ENCODE measurements at places on chromosomes 12 and 14. TPM values are rescaled to one million over a fixed set of nuclear protein-coding genes. Genes with fewer than 3 reads are reported as not detected.
A peak's percentile ranks its signal among the peaks of the same experiment; 100 is the strongest.

DNA sequence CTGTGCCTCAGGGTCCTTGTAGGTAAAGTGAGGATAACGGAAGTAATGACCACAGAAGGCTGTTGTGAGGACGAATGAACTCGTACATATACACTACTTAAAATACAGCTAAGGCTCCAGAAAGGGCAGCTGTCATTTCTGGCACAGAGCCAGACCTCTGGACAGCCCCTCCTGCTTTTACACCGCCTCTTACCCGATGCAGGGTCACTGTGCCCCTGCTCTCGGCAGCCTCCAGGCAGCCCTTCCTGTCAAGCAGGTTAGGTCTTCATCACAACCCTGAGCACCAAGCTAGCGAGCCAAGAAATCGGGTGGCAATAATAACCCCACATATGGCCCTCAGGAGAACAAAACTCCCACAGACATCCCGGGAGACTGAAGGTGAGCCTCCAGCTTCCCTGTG, 8.5 kb downstream of the TMEM229B start:
- H3K4me3 ChIP-seq: no peak overlapping the region
- no peaks in the 10 kb centered on the region for H3K4me1 ChIP-seq
- DNase-seq: no peak
- no peak overlapping the region for H3K27ac ChIP-seq
- H3K36me3 ChIP-seq: no peaks in the 10 kb centered on the region

GRCh38 chr14:20409226-20409625, 4.1 kb downstream of the TEP1 start:
- peaks cover 34% of the 10 kb centered on the region for H3K36me3 ChIP-seq
- H3K27me3 ChIP-seq: no peaks in the 10 kb centered on the region
- no peak overlapping the region for H3K27ac ChIP-seq

GRCh38 chr14:46018846-46019420, 632.6 kb downstream of the RPL10L start:
- no peak overlapping the region for H3K27ac ChIP-seq
- no peaks in the 10 kb centered on the region for H3K36me3 ChIP-seq
- H3K4me3 ChIP-seq: no peak overlapping the region

Gene NR1H4
- 5.2 TPM for total RNA-seq

DNA sequence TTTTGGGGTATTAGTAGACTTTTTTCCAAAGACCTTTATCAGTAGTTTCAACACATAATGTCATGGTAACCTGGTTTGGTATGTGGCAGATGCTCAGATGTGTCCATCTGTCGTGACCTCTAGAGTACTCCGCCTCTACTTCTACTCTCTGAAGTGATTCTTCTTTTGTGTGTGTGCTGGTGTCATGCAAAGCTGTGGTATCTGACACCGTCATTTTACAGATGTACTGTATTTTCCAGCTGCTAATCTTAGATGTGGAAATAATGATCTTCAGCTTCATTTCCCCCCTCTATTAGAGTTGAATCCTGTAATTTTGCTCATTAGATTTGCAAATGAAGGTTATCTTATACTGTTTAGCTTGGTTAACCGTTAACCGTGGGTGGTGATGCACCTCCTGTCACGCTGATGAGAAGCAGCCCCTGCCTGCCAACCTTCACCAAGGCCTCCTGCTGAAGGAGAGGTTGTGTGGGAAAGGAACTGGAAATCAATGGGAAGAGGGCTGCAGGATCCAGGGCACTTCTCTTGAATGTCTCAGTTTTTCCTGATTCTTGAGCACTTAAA, 222.4 kb upstream of the AMIGO2 start:
- H3K27ac ChIP-seq: no peak overlapping the region
- no peaks in the 10 kb centered on the region for H3K27me3 ChIP-seq
- no peak overlapping the region for H3K4me3 ChIP-seq
- DNase-seq: peak; percentile 4

Gene LMNTD1
- not detected for total RNA-seq

Gene SIVA1
- 73.3 TPM for total RNA-seq

GRCh38 chr14:61222388-61222787, 58.8 kb downstream of the TMEM30B start:
- H3K27me3 ChIP-seq: peaks cover 11% of the 10 kb centered on the region
- DNase-seq: no peak
- no peak overlapping the region for H3K27ac ChIP-seq
- peaks cover 26% of the 10 kb centered on the region for H3K4me1 ChIP-seq
- H3K36me3 ChIP-seq: no peaks in the 10 kb centered on the region

DNA sequence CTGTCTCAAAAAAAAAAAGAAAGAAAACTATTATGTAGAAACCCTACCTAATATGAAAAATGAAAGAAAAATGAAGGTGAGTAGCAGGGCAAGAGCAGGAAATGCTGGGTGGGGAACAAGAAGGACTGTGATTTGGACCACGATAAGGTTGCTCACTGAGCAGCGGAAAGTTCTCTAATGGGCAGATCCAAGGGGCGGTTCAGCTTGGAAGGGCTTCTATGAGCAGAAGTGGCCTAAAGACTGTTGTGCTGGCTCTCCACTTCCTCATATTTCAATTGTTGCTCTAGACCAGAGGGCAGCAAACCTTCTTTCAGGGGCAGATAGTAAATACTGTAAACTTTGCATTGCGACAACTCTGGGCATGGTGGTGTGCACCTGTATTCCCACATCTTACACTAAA, 16.3 kb upstream of the NFYB start:
- DNase-seq: no peak
- H3K27me3 ChIP-seq: peaks cover 10% of the 10 kb centered on the region
- H3K4me3 ChIP-seq: no peak overlapping the region
- no peaks in the 10 kb centered on the region for H3K36me3 ChIP-seq
- no peak overlapping the region for H3K27ac ChIP-seq
- H3K4me1 ChIP-seq: no peaks in the 10 kb centered on the region

- H3K4me3 ChIP-seq: peak overlapping the region; percentile 19
- no peaks in the 10 kb centered on the region for H3K27me3 ChIP-seq
Observed at GRCh38 chr14:100142073-100143040, 17.1 kb downstream of the DEGS2 start.

DNA sequence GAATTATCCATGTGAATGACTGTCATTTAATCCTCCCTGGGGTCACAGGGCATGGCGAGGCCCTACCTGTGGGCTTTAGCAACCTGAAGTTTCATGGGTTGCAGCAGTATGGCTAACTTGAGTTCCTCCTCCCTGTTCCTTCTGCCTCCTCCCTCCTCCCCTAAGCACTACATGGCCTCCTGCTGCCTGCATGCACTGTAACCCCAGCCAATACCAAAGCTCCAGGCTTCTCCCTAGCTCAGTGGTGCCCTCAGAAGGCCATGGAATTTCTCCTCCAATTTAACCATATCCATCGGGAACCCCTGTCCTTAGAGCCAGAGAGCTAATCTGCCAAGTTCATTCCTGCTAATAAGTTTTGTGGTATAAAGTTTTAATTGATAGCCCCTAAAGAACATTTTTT, 95.1 kb downstream of the NT5DC3 start:
- H3K27ac ChIP-seq: no peak overlapping the region
- H3K4me1 ChIP-seq: peaks cover 24% of the 10 kb centered on the region
- H3K4me3 ChIP-seq: no peak overlapping the region
- no peak for DNase-seq
- peaks cover 9% of the 10 kb centered on the region for H3K27me3 ChIP-seq

Gene PDE6H
- not detected for total RNA-seq

GRCh38 chr14:61048640-61049039, 67.6 kb downstream of the SLC38A6 start:
- no peaks in the 10 kb centered on the region for H3K27me3 ChIP-seq
- H3K36me3 ChIP-seq: no peaks in the 10 kb centered on the region
- DNase-seq: no peak
- no peak overlapping the region for H3K4me3 ChIP-seq
- H3K27ac ChIP-seq: no peak overlapping the region

DNA sequence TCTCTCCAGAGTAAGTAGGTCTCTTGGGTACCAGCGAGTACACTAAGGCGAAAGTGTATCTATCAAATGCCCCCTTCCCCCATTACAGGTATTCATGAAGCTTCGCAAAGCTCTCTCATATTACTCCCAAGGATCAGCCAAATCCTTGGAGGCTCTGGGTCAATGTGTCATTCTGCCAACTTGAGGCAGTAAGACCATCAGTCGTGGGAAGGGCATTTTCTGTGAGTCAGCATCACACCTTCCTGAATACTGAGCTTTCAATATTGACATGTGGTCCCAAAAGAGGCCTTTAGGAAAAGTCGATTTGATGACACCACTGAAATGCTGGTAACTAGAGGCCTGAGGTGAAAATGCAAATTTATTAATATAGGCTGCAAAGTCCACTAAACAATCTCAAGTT, 323.9 kb downstream of the LRIG3 start:
- no peak overlapping the region for H3K4me3 ChIP-seq
- no peaks in the 10 kb centered on the region for H3K36me3 ChIP-seq
- no peak overlapping the region for H3K27ac ChIP-seq
- H3K27me3 ChIP-seq: no peaks in the 10 kb centered on the region

Gene OR10A7
- total RNA-seq: not detected

DNA sequence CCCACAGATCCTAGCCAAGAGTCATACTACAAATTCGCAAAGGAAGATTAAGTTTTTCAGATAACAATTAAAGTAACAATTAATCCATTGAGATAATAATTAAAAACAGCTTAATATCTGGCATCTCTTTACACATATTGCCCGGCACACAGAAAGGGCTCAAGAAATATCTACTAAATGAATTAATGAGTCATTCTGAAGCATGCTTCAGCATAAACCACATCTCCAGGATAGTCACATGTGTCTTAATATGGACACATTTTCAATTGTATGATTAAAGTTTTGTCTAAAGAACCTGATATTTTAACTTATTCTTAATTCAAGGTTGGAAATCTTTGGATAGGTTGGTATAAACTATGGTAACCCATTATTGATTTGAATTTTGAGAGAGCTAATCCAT, 9.6 kb downstream of the ITPR2 start:
- peaks cover 12% of the 10 kb centered on the region for H3K4me1 ChIP-seq
- DNase-seq: no peak
- H3K36me3 ChIP-seq: no peaks in the 10 kb centered on the region
- peaks cover 23% of the 10 kb centered on the region for H3K27me3 ChIP-seq
- H3K27ac ChIP-seq: no peak overlapping the region

- no peak overlapping the region for H3K27ac ChIP-seq
- no peaks in the 10 kb centered on the region for H3K4me1 ChIP-seq
- H3K4me3 ChIP-seq: no peak overlapping the region
- peaks cover 92% of the 10 kb centered on the region for H3K27me3 ChIP-seq
Observed at GRCh38 chr14:69490219-69490918, 5.8 kb downstream of the PLEKHD1 start.

GRCh38 chr14:68510201-68511128, 282.4 kb downstream of the ZFP36L1 start:
- peaks cover 39% of the 10 kb centered on the region for H3K4me1 ChIP-seq
- no peaks in the 10 kb centered on the region for H3K27me3 ChIP-seq
- no peaks in the 10 kb centered on the region for H3K36me3 ChIP-seq
- H3K4me3 ChIP-seq: no peak overlapping the region
- DNase-seq: no peak
- H3K27ac ChIP-seq: no peak overlapping the region

GRCh38 chr12:51907083-51907855, at the start of gene ACVRL1:
TSS of gene ACVRL1 (plus strand) at chr12:51907504. CDS start at chr12:51912475, 4,971 bp downstream.
- peaks cover 52% of the 10 kb centered on the region for H3K27me3 ChIP-seq
- no peak for DNase-seq
- no peaks in the 10 kb centered on the region for H3K36me3 ChIP-seq
- no peak within 1 kb of the TSS for H3K27ac ChIP-seq

Gene LRP6
- total RNA-seq: 64.7 TPM

DNA sequence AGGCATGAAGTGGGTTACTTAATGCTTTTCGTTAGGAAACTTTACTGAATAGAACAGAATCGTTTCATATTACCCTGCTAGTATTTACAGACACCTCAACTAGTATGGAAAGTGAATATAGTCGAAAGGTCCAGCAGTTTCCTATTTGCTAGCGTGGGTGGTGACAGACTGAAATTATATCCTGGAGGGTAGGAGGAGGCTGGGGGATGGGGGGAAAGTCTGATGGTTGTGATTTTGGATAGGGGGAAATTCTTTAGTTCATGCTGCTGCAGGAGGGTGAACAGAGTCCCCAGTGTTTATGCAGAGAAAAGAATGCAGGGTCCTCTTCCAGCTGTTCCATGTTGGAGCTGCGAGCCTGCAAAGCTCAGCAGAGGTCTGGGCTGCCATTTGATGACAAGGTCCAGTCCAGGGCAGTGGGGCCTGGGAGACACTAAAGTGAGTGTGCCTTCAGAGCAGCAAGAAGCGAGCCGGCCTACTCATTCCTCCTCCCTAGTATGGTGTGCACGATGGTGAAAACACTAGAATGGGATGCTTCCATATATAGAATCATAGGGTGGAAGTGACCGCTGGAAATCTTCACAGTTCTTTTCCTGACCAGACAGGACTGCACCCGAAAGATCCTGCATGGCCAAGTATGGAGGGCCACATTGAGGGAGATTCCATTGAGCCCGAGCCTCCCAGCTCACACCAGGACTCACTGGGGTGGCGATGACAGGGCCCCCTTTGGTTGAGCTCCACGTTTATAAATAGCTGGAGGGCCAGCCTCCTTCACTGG, 2.1 kb downstream of the SAMD4A start:
- H3K27ac ChIP-seq: no peak overlapping the region
- H3K36me3 ChIP-seq: peaks cover 37% of the 10 kb centered on the region
- peak overlapping the region; percentile 92 for H3K4me3 ChIP-seq
- peaks cover 7% of the 10 kb centered on the region for H3K4me1 ChIP-seq
- no peaks in the 10 kb centered on the region for H3K27me3 ChIP-seq

DNA sequence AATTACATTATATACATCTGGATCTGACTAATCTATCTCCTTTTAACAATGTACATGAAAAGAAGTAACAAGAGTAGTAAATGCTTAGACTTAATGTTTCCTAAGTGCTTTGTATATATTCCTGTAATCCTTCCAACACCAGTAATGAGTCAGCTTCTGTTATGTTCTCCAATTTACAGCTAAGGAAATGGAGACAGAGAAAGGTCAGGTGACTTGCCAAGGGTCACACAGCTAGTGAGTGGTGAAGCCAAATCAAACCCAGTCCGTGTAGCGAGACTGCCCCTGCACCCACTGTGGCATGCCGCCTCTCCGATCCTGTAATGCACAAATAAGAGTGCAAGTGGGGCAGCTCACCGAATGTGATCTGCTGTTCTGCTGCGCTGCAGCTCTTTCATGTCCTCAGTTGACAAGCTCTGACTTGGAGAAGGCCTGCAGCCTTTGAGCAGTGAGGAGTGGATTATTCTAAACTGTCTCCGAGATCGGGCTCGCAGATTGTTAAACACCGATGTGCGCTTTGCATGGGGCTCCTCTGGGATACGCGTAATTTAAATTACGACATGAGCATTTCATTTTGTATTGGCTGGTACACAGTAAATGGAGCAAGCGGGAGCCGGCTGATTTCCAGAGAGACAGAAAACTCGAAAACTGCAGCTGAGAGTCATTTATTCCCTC, 65.1 kb upstream of the KTN1 start:
- no peak overlapping the region for H3K4me3 ChIP-seq
- H3K4me1 ChIP-seq: no peaks in the 10 kb centered on the region
- no peak for DNase-seq
- no peaks in the 10 kb centered on the region for H3K36me3 ChIP-seq
- H3K27ac ChIP-seq: no peak overlapping the region
